ENCODE measurements at places on chromosomes 4 and X.

DNA sequence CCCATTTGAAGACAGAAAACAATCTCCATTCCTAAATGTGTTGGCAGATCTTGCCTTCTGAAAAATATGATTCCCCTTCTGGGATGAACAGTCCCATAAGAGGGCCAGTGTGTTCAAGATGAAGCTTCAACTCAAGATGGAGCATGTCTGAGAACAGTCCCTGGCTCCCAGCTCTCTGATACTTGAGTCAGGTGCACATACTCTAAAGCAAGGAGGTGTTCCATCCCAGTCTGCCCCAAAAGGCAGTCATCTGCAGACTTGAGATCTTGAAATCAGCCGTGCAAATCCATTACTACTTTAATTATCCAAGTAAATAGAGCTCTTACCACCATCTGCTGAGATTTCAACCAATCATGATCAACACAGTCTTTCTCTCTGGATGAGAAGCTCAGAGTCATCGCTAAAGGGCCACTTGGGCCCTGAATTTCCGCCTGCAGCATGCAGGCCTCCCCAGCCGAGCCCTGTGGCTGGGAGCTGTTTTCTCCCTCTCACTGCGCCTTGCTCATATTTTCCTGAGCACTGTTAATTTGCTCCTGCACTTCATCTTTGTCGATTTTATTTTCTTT lies 22.2 kb downstream of the CCDC149 start:
- no peak for DNase-seq

DNA sequence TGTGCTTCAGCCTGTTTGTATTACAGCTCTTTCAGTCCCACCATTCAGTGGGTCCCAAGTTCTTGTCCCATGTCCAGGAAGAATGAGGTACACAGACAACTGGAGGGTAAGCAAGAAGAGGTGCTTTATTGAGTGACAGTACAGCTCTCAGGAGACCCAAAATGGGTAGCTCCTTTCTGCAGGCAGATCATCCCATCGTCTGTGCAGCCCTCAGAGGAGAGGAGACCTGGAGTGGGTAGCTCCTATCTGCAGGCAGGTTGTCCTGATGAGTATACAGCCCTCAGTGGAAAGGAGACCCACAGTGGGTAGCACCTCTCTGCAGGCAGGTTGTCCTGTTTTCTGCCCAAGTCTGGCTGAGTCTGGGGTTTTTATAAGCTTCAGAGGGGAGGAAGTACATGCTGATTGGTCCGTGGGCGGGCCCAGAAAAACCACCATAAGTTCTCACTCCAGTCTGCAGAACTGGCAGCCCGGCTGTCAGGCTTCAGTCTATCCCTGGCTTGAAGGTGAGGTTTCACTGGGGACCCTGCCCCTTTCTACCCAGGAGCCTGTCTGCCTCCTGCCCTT lies 18.0 kb downstream of the GRK4 start:
- no peak for DNase-seq

GRCh38 chrX:46072791-46073190 lies 472.4 kb downstream of the ZNF674 start:
- DNase-seq = no peak

- no peak for DNase-seq
Measured at GRCh38 chrX:57121816-57122215, 468 bp upstream of the SPIN2B start.

DNA sequence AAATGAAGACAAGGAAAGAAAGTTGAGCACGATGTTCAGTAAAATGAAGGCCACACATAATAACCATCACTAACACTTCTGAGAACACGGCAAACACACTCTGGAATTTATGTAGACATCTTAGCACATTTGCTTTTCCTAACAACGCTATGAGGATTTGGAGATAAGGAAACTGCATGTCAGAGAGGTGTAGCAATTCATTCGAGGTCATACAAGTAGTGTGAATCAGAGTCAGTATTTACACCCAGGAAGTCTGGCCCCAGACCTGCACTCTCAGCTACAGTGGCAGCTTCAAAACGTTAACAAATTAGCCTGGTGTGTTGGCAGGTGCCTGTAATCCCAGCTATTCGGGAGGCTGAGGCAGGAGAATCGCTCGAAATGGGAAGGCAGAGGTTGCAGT lies 253.4 kb downstream of the PDGFC start:
- DNase-seq = no peak

GRCh38 chr4:45629717-45630116 lies 494.1 kb downstream of the GABRG1 start:
- DNase-seq = no peak

- DNase-seq = no peak
Measured at GRCh38 chr4:110106931-110107296, 91.5 kb downstream of the ELOVL6 start.

DNA sequence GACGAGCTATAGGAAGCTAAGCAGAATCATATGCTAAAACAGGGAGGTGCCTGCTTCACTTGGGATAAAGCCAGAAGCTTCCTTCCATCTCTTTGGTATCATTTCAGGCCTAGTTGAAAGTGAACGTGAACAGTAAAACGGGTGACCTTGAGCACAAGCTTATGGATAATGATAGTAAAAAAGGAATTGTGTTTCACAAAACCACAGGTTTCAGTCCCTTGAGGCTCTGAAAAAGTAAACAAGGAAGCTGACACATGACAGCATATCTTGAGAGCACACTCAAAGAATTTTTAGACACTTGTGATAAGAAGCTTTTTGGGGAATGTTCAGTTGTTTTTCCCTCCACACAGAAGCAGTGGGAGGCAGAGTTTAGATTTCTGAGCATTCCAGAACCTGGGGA lies 286.1 kb downstream of the DCHS2 start:
- DNase-seq = peak; percentile 8

DNA sequence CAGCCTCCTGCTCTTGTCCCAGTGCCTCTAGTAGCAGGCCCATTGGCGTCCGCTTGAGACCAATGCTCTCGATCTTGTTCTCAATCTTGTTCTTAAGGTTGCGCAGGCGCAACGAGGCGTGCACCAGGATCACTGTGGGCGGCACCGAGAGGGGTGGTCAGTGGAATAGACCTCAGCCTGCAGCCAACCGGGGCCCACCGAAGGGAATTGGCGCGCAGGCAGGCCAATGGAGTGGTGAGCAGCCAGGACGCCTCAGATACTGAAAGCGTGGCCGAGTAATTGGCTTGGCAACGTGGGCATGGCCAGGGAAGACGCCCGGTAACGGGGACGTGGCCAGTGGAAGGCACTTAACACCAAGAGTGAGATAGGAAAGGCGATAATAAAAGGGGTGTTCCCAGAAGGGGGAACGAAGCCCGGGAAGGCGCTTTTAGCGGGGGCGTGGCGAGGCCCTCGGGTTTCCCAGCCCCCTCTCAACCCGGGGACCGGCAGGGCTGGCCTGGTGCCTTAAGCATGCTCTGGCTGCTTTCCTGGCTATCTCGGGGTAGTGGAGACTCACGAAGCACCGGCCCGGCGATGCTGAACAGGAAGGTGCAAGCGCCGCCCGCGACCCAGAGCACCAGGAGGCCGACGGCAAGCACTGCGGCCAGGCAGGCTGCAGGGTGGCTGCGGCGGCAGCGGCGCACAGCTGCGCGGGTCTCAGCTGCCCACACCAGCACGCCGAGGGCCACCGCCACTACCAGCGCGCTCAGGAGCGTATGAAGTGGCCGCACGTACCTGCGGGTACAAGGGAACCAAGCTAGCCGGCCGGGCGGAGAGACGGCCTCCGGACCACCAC lies 1.7 kb downstream of the PRAF2 start:
- DNase-seq = no peak

DNA sequence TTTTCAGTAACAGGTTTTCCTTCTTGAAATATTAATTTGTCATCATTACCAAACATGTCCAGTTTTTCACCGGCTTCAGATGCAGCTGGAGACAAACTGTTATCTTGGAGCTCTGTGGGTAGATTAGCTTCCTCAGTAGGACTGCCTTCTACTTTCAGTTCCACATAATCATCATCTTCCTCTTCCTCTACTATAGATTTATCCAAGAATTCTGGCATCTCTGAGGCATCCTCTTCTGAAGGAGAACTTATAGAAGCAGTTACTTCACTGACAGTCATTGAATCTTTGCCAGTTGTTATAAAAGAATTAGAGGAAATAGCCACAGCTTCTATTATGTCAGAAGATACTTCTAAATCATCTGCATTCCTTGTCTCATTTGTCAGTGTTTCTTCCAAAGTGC lies 162.9 kb downstream of the LRBA start:
- DNase-seq = peak; percentile 1

DNA sequence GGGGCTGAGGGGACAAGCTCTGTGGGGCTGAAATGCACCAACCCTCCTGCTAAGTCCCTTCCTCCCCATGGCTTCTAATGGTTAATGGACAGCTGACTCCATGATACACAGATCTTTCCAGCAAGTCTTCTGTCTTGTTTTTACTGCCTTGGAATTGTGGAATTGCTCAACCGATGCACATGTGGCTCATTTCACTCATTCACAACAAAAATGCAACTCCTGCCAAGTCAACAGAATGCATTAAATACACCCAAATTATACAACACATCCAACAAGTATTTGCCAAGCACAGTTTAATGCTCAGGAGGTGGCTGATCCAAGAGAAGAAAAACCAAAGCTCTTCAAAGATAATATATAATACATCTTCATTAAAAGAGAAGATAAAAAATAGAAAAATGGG lies 61.9 kb upstream of the PAGE4 start:
- DNase-seq = no peak
